ENCODE measurements at places on chromosomes 7 and 10.

- no peak for DNase-seq
These were observed at the start of gene GIMAP5 for GRCh38 chr7:150737265-150738055. Gene GIMAP5, plus strand, starts transcription at chr7:150737418. Its CDS starts 3,467 bp downstream, at chr7:150740885.

GRCh38 chr7:29139796-29140195 is 6.5 kb downstream of the CPVL start:
- DNase-seq: no peak

DNA sequence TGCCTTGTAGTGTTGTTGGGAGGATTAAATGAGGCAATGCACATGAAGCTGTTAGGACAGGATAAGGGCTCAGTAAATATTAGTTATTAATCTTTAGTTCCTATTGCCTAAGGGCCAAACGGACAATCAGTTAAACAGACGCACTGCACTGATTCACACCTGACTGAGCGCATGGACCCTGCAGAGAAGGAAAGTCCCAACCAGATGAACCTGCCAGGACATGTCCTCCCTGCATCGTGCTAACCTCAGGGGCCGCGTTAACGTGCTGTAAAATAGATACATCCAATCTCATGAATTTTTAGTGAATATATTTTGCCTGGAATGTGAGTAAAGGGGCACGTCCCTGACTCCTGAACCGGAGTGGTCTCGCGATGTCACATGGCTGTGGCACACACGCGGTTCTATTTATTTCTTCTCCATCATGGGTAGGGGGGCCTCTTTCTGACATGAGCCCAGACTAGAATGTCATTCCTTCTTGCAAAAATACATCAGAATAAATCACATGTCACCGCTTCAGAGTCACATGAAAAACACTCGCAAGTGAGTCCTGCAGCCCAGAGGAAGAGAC is 12.3 kb downstream of the ADARB2 start:
- no peak for DNase-seq

GRCh38 chr7:77276120-77276519 is 76.5 kb upstream of the FGL2 start:
- DNase-seq: no peak

DNA sequence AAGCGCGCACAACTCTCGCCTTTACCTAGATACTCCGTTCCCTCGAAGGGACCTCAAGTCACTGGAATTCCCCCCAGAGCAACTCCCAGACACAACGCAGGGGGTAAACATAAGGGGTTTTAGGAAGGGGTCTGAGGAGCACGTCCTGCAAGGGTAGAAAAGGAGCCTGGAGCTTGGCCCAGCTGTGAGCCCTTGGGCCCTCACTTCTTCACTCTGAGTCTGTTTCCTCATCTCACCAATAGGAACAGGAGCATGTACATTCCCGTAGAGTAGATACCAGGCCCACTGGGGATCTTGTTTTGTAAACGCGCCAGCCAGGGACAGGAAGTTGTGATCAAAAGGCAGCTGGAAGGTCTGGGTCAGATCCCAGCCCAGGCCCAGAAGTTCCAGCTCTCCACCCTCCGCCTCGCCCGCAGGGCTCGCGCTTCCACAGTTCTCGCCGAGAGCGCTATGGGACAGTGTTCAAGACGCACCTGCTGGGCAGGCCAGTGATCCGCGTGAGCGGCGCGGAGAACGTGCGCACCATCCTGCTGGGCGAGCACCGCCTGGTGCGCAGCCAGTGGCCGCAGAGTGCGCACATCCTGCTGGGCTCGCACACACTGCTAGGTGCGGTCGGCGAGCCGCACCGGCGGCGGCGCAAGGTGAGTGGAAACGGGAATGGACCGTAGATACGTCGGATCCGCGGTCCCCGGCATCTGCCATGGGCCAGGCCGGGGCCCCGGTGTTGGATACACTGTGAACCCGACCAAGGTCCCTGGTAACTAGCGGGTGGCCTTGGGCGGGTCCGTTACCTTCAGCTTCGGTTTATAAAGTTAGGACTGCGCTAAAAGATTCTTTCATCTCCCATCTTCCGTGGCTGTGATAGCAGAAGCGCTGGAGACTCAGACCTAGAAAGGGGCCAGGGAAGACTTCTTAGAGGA is 1.3 kb downstream of the CYP26C1 start:
- no peak for DNase-seq

DNA sequence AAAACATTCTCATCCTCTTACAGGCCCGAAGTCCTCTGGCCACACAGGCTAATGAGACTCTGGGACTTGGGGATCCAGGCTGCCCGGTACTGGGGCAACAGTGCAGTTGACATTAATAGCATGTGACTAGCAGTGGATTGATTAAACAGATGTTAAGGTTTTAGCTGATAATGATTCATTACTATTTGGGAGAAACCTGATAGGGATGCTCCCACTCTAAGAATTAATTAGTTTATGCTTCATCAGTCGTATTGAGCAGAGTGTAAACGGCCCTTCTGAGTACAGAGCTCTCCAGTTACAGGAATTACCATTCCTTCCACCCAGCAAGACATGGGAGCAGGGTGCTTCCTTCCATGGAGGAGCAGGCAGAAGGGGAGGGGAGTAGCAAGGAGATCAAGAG is 82.7 kb downstream of the RPS24 start:
- no peak for DNase-seq
